ENCODE measurements at places on chromosomes 11 and 22.

GRCh38 chr11:7436657-7437056 is 48.6 kb upstream of the OLFML1 start:
- DNase-seq, result no peak

GRCh38 chr11:43928721-43929120 is 13.7 kb upstream of the C11orf96 start:
- no peak for DNase-seq

- DNase-seq, result no peak
Measured at GRCh38 chr11:129950101-129951091, 52.2 kb downstream of the PRDM10 start.

DNA sequence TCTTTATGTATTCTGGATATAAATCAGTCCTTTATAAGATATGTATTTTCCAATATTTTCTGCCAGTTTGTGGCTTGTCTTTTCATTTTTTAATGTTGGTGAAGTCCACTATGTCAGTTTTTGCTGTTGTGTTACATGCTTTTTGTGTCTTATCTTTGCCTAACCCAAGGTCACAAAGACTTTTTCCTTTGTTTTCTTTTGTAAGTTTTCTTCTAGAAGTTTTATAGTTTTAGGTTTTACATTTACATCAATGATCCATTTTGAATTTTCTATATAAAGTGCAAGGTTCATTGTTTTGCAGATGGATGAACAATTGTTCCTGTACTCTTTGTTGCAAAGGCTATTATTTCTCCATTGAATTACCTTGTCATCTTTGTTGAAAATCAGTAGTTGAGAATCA is 69.3 kb downstream of the UVRAG start:
- DNase-seq, result no peak

DNA sequence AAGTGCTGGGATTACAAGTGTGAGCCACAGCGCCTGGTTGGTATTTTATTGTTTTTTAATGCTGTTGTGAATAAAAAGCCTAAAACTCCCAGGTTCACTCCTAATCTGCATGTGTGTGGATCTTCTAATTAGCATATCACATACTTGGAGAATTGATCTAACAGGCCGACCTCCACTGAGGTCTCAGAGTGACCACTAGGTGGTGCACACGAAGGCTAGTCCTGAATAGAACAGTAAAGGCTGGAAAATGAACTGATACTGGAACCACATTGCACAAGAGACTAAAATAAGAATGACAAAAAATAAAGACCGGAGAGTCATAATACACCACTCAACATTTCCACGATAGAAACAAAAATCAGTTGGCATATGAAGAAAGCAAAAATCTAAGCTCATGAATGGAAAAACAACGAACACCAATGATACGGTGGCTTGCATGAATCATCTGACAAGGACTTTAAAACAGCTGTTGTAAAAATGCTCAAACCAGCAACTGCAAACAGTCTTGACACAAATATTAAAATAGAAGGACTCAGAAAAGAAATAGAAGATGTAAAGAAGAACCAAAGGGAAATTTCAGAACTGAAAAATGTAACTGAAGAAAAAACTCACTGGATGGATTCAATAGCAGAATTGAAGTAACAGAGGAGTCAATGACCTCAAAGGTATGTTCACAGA is 19.2 kb downstream of the PIM3 start:
- DNase-seq, result no peak

- DNase-seq, result no peak
Measured at GRCh38 chr11:115891581-115891980, 387.4 kb upstream of the CADM1 start.

GRCh38 chr11:133747409-133747808 is 97.9 kb downstream of the SPATA19 start:
- DNase-seq, result no peak

- DNase-seq, result no peak
Measured at GRCh38 chr22:23752750-23753149, 1.5 kb downstream of the VPREB3 start.

DNA sequence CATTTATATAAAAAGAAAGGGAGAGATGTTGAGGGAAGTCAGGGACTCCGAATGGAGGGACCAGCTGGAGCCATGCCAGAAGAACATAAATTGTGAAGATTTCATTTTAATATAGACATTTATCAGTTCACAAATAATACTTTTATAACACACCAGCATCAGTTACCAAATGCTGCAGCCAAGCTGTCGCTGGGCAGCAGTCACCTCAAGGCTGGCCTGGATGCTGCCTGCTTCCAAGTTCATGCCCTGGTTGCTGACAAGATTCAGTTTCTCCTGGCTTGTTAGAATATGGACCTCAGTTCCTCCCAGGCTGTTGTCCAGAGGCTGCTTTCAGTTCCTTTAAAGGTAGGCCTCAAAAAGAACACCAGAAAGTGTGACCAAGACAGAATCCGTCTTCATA is 30.8 kb upstream of the ALDH3B2 start:
- no peak for DNase-seq

GRCh38 chr22:46405901-46406300 is 70.4 kb downstream of the TRMU start:
- no peak for DNase-seq

GRCh38 chr22:23155143-23155542 is 9.9 kb downstream of the RAB36 start:
- no peak for DNase-seq
